ENCODE measurements at places on chromosomes 12 and 14.

GRCh38 chr14:28876572-28876945 lies 110.0 kb downstream of the FOXG1 start:
- peak; percentile 60 for DNase-seq

DNA sequence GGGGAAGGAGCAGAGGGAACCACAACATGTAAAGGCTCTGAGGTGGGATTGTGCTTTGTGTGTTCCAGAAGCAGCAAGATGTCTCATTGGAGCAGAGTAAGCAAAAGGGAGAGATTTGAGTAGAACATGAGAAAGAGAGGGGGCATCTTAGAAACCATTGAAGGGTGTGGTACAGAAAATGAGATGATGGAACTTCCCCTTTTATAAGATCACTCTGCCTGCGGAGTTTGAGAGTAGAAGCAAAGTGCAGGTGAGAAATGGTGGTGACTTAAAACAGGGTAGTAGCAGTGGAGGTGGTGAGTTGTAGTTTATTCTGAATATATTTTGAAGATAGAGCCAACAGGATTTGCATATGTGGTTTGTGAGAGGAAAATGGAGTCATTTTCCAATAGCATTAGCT lies 56.0 kb downstream of the FBXO34 start:
- DNase-seq = no peak

GRCh38 chr12:14836336-14837210 lies 6.8 kb downstream of the ART4 start:
- DNase-seq = no peak

DNA sequence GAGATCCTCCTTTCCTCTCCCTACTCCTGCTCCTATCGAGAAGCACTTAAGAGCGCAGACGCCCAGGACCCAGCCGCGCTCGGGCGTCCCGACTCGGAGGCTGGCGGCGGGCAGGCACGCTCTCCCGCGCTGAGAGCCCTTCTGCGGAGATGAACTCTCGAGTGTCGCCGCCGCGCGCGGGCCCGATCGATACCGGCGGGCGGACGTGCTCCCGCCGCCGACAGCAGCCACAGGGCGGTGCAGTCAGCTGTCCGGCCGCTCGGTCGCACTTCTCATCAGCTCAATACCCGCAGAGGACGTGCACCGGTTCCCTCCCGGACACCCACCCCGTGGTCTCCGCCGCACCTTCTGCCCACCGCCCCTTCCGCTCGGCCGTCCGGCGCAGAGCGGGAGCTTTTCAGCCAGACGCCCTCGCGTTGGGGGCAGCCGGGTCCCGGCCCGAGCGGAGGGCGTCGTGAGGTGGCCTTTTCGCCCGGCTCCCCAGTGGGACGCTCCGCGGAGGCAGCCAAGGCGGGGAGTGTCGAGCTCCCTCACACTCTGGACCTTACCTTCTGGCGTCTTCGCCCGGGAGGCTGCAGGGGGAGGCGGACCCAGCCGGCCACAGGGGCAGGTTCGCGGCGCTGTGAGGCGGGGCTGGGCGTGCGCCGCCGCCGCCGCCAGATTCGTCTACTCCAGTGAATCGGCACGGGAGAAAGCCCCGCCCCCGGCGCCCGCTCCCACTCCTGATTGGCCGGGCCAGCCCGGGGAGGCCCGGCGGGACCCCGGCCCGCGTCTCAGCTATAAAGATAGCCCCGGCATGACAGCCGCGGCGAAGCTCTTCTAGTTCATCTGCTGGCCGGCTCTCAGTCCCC lies at the start of gene INSM2:
Gene INSM2 (plus strand): TSS at position 808 of the 851 bp plus-strand sequence. CDS start 89 bp downstream, outside the sequence.
- DNase-seq = peak; percentile 79

DNA sequence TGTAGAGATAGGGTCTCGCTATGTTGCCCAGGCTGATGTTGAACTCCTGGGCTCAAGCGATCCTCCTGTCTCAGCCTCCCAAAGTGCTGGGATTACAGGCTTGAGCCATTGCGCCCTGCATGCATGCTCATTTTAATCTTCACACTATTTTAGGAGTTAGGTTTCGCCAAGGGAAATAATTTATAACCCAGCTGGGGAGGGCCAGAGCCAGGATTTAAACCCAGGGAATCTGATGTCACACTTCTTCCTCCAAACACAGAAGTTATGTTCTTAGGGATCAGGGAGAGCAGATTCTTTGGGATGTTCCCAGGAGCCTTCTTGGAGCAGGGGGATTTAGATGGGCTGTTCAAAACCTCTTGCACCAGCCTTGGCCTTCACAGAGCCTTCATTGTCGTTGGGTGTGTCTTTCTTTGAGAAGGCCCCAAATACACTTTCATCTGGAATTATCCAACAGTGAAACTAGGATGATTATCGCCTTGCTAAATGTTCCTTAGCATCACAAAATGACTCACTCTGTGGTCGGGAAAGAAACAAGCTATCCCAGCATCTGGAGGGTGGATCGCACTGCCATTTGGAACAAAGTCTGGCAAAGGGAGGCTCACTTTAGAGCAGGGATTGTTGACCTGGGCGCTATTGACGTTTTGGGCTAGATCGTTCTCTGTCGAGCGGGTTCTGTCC lies 8.2 kb upstream of the PPP1CC start:
- no peak for DNase-seq

GRCh38 chr12:85006206-85006605 lies 29.9 kb downstream of the TSPAN19 start:
- no peak for DNase-seq

GRCh38 chr14:87002776-87003175 lies 990.2 kb downstream of the GALC start:
- DNase-seq = no peak

- DNase-seq = no peak
Measured at GRCh38 chr12:104764225-104765091, 193.6 kb downstream of the SLC41A2 start.

DNA sequence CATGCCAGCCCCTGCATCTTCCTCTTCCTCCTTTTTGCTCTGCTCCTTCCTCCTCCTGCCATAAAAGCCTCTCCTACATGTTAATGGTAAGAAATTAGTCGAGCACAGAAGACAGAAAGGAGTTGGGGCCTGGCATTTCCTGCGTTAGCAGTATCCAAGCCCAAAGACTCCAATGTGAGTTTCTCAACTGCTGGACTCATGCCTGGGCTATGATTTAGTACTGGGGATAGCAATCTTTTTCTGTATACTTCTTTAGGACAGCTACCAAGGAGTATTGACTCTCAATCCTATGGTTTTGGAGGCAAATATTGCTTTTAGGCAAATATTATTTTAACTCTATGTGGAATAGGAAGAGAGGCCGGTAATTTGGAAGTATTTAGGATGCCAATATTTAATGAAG lies 18.0 kb upstream of the SLC38A4 start:
- no peak for DNase-seq

GRCh38 chr12:9926876-9927275 lies 5.3 kb downstream of the CLEC2A start:
- DNase-seq = no peak

- no peak for DNase-seq
Measured at GRCh38 chr14:20998139-20998538, 954 bp upstream of the SLC39A2 start.

GRCh38 chr14:65940056-65940735 lies 527.7 kb downstream of the FUT8 start:
- DNase-seq = peak; percentile 30

DNA sequence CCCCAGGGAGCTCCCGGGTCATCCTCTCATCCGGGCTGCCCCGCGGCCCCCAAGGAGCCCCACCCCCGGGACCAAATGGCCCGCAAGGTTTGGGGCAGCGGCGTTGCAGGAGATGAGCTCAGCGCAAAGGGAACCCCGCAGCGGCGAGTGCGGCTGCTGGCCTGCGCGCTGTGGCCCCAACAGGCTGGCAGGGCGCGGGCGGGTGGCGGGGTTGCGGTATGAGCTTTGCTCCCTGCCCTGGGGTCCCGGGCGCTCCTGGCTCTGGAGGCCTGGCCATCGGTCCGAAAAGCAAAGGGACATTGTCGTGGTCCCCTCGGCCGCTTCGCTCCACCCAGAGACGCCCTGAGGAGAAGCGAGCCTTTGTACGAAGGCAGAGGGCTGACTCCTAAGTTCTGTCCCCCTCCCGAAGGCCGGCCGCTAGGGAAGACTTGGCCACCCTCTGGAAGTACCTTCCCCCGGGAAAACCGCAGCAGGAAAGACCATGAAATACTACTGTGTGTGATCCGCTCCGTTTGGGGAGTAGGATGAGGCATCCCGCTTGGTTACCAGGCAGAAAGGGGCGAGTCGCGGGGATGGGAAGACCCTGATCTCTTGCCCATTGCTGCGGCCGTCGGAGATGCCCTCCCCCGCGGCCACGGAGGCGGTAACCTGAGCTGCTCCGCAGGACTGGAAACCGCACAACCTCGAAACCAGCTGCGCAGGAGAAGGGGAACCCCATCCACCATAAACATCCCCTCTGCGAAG lies 620 bp upstream of the NID2 start:
- DNase-seq = no peak
